Endodermal cell (in vitro differentiated cells): ENCODE measurements at places on chromosomes 16 and 17.

DNA sequence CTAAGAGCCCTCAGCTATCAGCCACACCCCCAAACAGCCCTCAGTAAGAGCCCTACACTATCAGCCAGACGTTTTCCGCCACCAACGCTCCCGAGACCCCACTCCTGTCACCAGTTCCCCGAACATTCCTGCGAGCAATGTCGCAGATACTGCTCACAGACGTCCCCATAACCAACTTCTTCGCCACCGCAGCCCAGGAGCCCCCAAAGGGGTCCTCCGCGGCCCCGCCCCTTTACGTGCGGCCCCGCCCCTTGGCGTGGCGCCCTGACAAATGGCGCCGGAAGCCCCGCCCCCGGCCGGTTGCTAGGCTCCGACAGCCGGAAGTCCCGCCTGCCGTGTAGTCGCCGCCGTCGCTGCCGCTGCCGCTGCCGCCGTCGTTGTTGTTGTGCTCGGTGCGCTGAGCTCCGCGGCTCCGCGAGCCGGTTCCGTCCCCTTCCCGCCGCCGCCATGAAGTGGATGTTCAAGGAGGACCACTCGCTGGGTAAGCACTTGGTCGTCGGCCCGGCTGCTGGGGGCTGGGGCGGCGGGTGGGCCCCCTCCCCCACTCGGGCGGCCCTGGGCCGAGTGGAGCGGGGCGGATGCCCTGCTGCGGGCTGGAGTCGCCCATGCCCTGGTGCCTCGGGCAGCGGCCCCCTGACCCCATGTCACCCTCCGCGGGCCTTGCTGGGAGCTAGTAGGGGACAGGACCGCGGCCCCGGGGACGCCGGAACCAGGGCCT lies at the start of gene GABARAPL2:
Gene GABARAPL2, plus strand, starts transcription at position 340 of the 718 bp plus-strand sequence. Its CDS starts 108 bp downstream, at position 448.
- peak; percentile 97 for DNase-seq

DNA sequence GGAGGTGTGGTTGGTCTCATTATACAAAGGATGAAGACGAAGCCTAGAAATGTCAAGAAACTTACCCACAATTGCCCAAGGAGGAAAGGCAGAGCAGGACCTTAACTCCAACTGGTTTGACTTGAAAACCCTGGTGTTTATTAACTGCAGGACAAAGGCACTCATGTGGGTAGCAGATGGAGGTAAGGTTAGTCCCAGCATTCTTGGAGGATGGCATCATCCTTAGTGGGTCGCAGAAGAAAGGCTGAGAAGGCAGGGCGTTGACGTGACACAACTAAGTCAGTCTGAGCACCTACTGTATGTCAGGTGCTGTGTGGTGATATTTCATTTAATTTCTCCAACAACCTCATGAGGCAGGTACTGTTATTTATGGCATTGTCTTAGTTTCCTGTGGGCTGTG lies 101.3 kb downstream of the HAPSTR1 start:
- DNase-seq, result no peak

- DNase-seq, result peak; percentile 57
These were observed 7.8 kb downstream of the CRHR1 start for GRCh38 chr17:45791935-45792334.

DNA sequence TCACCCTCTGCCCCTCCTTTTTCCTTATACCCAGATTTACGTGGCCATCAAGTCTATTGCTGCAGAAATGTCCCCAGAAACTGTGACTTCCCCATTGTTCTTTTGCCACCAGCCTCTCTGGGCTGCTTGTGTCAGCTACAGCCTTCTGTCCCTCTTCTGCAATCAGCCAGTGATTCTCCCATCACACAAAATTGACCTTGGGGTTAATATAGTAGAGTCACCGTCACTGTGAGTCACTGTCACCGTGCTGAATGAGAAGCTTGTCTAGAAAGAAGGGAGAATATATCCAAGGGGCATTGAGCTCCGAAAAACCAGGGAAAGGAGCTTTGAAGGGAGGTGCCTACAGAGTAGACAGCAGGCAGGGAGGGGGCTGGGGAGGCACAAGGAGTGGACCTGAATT lies 290.5 kb downstream of the HAPSTR1 start:
- no peak for DNase-seq

- no peak for DNase-seq
These were observed 28.2 kb upstream of the RBBP6 start for GRCh38 chr16:24511174-24511573.

- DNase-seq, result no peak
These were observed 71.3 kb upstream of the METRNL start for GRCh38 chr17:83008186-83008510.

DNA sequence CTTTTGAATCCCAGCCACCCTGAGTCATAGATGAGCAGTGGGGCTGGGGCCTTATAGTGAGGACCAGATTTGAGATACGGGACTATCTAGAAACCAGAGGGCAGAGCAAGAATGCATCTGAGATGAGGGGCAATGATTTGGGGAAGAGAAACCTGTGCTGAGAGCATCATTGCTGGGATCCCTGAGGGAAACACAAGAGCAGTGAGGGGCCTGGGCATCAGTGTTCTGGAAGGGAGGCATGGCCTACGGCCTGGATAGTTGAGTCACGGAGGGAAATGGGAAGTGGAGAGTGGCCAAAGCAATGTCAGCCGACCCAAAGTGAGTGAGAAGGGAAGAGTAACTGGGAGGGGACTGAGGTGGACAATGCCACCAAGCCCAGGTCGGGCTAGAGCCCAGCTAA lies 5.2 kb downstream of the CAMTA2 start:
- no peak for DNase-seq
